ENCODE measurements at places on chromosomes 3 and 15. TPM values are rescaled to one million over a fixed set of nuclear protein-coding genes. Genes with fewer than 3 reads are reported as not detected.

GRCh38 chr15:23401627-23402026, 45.4 kb downstream of the GOLGA6L2 start:
- H3K27ac ChIP-seq, result no peak overlapping the region
- H3K36me3 ChIP-seq, result no peaks in the 10 kb centered on the region
- H3K27me3 ChIP-seq, result no peaks in the 10 kb centered on the region
- DNase-seq, result no peak
- no peak overlapping the region for H3K4me3 ChIP-seq
- H3K4me1 ChIP-seq, result no peaks in the 10 kb centered on the region

DNA sequence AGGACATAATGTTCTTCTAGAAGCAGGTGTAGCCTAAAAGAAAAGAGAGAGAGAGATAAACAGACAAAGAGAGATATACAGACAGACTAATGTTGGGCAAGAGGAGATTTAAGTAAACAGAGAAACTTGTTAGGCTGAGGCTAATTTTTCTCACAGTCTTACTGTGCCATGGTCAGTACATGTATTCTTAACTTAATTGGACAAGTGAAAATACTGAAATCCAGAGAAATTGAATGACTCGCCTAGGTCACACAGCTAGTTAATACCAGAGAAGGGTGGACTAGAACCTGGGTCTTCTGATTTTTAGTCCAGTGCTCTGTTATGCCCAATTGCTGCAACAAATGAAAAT, 6.7 kb upstream of the ZNF609 start:
- H3K36me3 ChIP-seq, result peaks cover 11% of the 10 kb centered on the region
- no peak for DNase-seq
- no peak overlapping the region for H3K4me3 ChIP-seq
- no peaks in the 10 kb centered on the region for H3K4me1 ChIP-seq

DNA sequence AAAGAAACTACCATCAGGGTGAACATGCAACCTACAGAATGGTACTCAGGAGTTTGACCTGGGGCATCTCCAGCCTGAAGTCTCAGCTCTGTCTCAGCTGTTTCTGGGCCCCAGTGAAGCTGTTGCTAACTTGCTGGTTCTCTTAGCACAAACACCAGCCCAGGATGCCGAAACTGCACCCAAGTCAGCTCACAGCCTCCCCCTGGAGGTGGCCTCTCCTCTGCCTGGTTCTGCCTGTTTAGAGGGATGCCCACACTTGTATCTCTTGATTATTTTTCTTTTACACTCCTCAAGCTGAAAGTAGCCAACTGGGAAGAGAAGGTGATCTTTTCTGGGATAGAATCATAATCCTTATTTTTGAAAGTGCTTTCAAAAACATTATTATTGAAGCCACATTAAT, 289.0 kb upstream of the RASGRP1 start:
- H3K36me3 ChIP-seq, result no peaks in the 10 kb centered on the region
- no peaks in the 10 kb centered on the region for H3K4me1 ChIP-seq
- no peak overlapping the region for H3K4me3 ChIP-seq
- DNase-seq, result no peak
- H3K27ac ChIP-seq, result no peak overlapping the region
- no peaks in the 10 kb centered on the region for H3K27me3 ChIP-seq

- no peak overlapping the region for H3K27ac ChIP-seq
- no peaks in the 10 kb centered on the region for H3K27me3 ChIP-seq
- no peaks in the 10 kb centered on the region for H3K4me1 ChIP-seq
- no peak for DNase-seq
Measured at GRCh38 chr3:100766069-100766468, 56.8 kb downstream of the TFG start.

DNA sequence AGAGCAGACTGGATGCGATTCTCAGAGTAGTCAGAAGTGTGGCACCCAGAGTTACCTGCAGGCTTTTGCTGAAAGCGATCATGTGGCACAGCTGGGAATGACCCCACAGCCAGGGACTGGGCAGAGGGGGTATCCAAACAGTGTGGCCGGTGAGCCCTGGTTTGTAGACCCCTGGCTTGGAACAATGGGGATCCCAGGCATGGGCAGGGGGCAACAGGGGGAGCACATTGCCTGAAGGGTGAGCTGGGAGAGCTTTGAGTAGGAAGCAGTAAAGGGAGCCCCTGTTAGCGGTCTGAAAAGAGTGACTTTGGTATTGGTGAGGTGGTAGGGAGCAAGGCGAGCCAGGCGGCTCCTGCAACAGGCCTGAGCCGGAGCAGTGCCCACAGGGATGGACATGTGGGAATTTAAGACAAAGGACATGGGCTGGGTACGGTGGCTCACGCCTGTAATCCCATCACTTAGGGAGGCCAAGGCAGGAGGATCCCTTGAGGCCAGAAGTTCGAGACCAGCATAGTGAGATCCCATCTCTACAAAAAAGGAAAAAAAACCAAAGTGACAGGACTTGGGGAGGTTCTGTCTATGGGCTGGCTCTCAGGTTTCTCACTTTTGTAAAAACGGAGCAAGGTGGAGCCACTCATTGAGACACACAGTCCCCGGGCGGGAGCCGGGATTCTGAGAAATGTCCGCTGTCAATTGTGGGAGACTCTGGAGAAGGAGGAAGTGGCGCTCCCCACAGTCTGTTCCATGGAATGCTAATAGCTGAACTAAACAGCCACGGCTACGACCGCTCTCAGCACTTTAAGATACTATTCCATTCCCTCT, 223.8 kb upstream of the LYSMD4 start:
- no peaks in the 10 kb centered on the region for H3K36me3 ChIP-seq
- H3K27me3 ChIP-seq, result peaks cover 3% of the 10 kb centered on the region
- no peak for DNase-seq

- no peak for DNase-seq
- H3K27ac ChIP-seq, result no peak overlapping the region
- no peak overlapping the region for H3K4me3 ChIP-seq
- no peaks in the 10 kb centered on the region for H3K36me3 ChIP-seq
- no peaks in the 10 kb centered on the region for H3K4me1 ChIP-seq
Measured at GRCh38 chr15:58701376-58701775, 48.1 kb downstream of the ADAM10 start.

- H3K4me1 ChIP-seq, result no peaks in the 10 kb centered on the region
- peak; percentile 73 for DNase-seq
- no peaks in the 10 kb centered on the region for H3K36me3 ChIP-seq
- H3K27ac ChIP-seq, result no peak overlapping the region
Measured at GRCh38 chr3:17579289-17580031, 163.0 kb downstream of the TBC1D5 start.

GRCh38 chr15:71333839-71334238, 218.6 kb downstream of the THSD4 start:
- H3K36me3 ChIP-seq, result no peaks in the 10 kb centered on the region
- H3K4me3 ChIP-seq, result no peak overlapping the region
- peak; percentile 73 for DNase-seq
- peak overlapping the region; percentile 21 for H3K27ac ChIP-seq
- H3K4me1 ChIP-seq, result peaks cover 33% of the 10 kb centered on the region
- H3K27me3 ChIP-seq, result no peaks in the 10 kb centered on the region

DNA sequence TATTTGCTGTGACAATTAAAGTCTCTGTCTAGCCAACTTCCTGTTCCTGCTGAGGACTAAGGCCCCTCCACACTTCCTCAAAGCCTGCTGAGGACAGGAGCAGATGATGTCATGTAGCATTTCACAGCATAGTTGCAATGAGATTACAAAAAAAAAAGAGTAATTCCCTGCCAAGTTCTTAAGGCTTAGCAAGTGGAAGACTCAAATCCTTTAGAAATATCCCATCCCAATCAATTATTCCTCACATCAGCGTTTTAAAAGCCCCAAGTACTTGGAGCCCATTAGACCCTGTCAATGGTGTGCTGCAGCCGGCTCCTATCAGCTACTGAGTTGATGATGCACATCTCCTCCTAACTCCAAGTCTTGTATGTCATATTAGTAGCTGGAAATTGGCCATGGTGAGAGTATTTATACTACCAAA, 51.7 kb downstream of the TRANK1 start:
- no peaks in the 10 kb centered on the region for H3K27me3 ChIP-seq
- peak; percentile 82 for DNase-seq
- H3K4me3 ChIP-seq, result no peak overlapping the region

- H3K27ac ChIP-seq, result no peak overlapping the region
- no peak for DNase-seq
- no peaks in the 10 kb centered on the region for H3K27me3 ChIP-seq
Measured at GRCh38 chr3:172698631-172699030, 12.2 kb downstream of the NCEH1 start.

DNA sequence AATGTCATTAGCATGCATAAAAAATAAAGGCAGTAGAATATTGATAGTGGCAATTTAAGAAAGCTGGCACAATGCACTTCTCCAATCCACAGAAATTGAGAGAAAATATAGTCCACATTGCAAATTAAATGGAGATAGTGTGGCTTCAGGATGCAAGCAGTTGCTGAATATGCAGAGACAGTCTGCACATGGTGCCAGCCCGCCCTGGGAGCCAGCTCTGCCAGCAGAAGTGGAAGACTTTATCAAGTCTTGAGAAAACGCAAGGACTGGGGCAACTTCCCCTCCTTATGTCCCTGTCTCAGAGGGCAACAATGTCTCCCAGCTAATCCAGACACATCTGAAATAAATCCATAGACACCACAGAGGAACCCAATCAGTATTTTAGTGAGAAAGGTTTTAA, 57.2 kb downstream of the MB21D2 start:
- DNase-seq, result no peak
- H3K4me1 ChIP-seq, result peaks cover 17% of the 10 kb centered on the region
- H3K27ac ChIP-seq, result no peak overlapping the region
- no peaks in the 10 kb centered on the region for H3K36me3 ChIP-seq
- H3K4me3 ChIP-seq, result no peak overlapping the region

DNA sequence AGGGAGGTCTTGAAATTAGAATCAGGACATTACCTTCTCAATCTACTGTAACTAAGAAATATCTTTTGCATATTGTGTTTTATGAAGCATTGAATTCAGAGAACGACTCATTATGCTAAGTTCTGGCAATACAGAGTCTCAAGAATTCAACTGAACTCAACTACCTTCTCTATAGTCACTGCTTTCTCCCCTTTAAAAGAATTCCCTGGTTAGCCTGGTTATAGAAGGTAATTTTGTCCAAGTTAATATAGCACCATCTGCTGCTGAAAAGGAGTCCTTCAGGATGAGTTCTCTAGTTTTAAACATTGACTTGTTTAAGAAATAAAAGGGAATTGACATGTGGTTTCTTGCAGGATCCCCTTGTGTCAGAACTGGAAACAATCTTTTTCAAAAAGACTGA, 60.2 kb downstream of the IL16 start:
- peaks cover 9% of the 10 kb centered on the region for H3K27me3 ChIP-seq
- H3K36me3 ChIP-seq, result no peaks in the 10 kb centered on the region
- H3K4me1 ChIP-seq, result no peaks in the 10 kb centered on the region
- DNase-seq, result peak; percentile 31
- no peak overlapping the region for H3K27ac ChIP-seq

RTP1 gene
- total RNA-seq, result not detected

DNAJA4 gene
- 0.14 TPM for total RNA-seq

KAT2B gene
- total RNA-seq, result 4.9 TPM

POTEB3 gene
- total RNA-seq, result not detected

CALML4 gene
- 0.26 TPM for total RNA-seq

UBA7 gene
- 26.2 TPM for total RNA-seq

CD200R1 gene
- 0.67 TPM for total RNA-seq

GOLGA8R gene
- 1.6 TPM for total RNA-seq

NT5DC2 gene
- total RNA-seq, result 178 TPM

COL8A1 gene
- total RNA-seq, result 118 TPM

Measured in astrocyte (in vitro differentiated cells and primary cell).